Effector memory CD4-positive, alpha-beta T cell (primary cell): ENCODE measurements at places on chromosomes 6 and 20.

GRCh38 chr6:68082086-68082485, 553.0 kb upstream of the ADGRB3 start:
- no peak for DNase-seq

DNA sequence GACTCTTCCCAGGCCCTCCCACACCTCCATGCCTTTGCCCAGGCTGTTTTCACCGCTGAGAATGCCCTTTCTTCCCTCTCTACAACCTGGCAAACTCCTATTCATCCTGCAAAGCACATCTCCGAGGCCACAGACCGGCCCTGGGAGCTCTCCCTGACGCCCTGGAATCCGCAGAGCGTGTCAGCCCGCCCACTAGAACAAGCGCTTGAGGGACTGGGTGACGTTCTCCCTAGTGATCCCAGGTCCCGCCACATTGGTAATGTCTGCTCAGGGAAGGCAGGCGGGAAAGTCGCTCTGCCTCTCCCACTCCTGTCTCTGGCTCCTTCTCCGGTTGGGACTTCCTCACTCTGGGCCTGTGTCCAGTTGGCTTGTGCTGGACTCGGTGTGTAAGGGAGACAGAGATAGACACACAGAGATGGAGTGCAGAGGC, 61.6 kb downstream of the SRC start:
- DNase-seq, result no peak

DNA sequence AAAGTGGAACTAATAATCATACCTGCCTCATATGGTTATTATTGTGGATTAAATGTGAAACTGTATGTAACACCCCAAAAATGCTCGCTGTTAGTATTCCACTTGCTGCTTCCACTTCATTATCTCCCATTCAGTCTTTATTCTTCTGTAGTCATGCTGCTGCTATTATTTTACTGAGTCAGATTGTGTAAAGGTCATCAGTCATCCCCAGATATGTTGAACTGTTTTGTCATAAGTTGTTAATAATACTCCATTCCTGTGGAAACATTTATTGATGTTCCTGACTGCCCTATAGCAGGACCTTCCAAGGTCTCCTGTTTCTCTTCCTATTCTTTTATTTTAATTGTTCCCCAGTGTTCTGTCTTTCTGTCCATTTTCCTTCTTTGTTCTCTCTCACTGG, 1148.3 kb downstream of the EPHA7 start:
- DNase-seq, result no peak

DNA sequence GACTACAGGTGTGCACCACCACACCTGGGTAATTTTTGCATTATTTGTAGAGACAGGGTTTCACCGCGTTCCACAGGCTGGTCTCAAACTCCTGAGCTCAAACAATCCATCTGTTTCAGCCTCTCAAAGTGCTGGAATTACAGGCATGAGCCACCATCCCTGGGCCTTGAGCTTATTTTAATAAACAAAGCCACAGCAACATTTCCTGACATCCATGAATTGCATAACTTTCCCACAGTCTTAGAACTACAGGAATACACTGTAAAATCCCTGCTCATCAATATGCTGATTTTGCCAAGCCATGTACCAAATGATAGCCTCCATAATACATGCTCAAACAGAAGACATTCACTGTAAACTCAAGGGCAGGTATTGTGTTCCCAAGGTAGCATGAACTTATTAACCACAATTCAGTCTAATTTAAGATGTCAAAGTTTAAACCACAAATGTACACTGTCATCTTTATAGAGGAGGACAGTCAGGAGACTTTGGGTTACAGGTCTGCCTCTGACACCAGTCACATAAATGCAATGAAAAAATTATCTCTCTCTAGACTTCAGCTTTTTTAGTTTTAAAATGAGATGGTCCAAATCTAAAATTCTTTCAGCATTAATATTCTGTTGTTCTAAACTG, 40.0 kb downstream of the NUDT3 start:
- DNase-seq, result no peak

GRCh38 chr20:49291200-49291599, 13.3 kb upstream of the ZNFX1 start:
- DNase-seq, result no peak

GRCh38 chr6:84340422-84340821, 113.0 kb upstream of the CEP162 start:
- DNase-seq, result no peak

- no peak for DNase-seq
These were observed 41.5 kb upstream of the ZNFX1 start for GRCh38 chr20:49319208-49319809.

- DNase-seq, result no peak
These were observed 24.0 kb downstream of the COL11A2 start for GRCh38 chr6:33168284-33168601.

DNA sequence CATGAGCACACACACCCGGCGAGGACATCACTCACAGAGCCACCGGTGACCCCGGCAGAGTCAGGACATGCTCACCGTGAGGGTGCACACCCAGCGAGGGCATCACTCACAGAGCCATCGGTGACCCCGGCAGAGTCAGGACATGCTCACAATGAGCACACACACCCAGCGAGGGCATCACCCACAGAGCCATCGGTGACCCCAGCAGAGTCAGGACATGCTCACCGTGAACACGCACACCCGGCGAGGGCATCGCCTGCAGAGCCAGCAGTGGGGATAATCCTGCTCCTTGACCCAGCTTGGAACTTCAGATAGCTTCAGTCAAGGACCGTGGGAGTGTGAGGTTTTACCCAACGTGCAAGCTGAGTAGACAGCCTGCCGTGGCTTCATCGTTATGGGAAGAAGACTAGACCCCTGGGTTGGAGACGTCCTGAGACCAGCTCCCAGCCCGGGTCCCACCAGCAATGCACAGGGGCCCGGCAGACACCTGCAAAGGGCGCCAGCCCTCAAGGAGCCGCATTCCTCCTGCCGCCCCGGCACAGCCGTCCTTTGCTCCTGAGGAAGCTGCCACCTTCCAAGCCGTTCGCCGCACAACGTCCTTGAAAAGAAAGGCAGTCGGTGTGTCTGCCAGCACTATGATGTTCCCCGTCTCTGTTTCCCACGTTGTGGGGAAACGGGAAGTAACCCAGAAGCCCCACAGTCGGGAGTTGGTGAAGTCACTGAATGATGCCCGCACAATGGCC, 192.3 kb downstream of the DLL1 start:
- DNase-seq, result no peak

GRCh38 chr6:139833592-139833991, 459.1 kb upstream of the CITED2 start:
- no peak for DNase-seq

- DNase-seq, result no peak
These were observed 190.3 kb downstream of the ATXN1 start for GRCh38 chr6:16570946-16571345.

- no peak for DNase-seq
These were observed 9.8 kb upstream of the ZBP1 start for GRCh38 chr20:57630061-57630460.
